ENCODE measurements at places on chromosomes 5 and 9.

- DNase-seq = no peak
Observed at GRCh38 chr9:38047301-38048251, 21.5 kb downstream of the SHB start.

GRCh38 chr5:42840269-42840668, 28.6 kb upstream of the SELENOP start:
- DNase-seq = no peak

DNA sequence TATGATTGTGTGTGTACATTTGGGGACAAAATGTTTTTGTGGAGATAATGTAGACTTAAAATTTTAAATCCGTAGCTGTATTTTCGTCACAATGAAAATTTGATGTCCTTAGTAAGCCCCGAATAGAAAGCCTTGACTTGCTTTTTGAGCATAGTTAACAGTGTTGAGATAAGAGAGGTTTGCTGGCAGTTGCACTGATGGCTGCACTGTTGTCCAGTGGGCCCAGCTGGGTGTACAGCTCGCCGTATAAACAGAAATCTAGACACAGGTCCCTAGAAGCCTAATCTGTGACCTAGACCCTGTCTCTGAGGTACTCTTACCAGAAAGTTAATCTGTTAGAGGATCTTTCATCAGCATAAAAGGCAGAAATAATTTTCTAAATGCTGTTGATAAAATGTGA, 271.3 kb upstream of the DMRT1 start:
- DNase-seq = no peak

DNA sequence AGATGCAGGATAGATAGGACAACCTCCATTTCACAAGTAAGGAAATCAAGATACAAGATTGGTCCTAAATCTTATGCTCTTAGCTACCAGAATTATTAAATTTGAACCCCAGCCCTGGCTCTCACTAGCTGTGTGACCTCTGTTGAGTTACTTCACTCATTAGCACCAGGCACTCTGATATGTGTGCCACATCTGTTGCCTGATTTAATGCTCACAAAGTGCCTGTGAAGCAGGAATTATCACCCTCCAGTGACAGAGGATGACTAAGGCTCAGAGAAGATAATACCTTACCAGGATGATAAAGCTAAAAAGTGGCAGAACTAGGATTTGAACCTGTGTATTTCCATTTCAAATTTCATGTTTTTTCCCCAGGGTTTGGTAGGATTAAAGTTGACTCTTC, 110.0 kb downstream of the PLPPR1 start:
- no peak for DNase-seq

DNA sequence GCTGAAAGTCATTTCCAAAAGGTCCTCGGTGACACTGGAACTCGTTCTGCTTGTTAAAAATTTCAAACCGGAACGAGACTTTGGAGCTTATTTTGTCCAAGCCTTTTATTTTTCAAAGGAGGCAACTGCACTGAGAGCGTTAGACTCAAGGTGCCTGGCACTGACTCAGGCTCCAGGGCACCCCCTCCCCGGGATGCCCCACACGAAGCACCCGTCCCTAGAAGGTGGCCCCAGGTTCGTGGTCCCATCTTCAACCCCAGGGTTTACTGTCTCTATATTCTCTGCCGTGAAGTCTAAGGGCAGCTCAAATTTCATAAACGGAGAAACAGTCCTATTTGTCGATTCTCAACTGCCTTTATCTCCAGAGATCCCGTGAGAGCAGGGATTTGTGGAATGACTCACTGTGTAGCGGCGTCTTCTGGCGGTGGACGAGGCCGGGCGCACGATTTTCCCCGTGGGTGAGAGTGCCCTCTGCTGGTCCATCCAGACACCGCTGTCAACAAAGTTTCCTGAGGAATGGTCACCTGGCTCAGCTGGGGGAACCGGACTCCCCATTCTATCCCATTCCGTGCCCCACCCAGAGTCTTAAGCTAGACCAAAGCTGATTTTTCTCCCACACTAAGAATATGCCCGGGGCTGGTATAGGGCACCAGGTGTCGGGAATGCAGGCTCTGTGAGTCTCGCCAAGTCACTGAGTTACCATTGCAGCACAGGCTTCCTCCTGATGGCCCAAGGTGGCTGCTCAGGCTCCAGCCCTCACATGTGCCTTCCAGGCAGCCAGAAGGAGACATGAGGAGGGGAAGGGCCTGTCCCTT, 27.1 kb upstream of the SLC6A19 start:
- DNase-seq = peak; percentile 25

- no peak for DNase-seq
Observed at GRCh38 chr9:20658677-20659473, 25.2 kb upstream of the FOCAD start.

DNA sequence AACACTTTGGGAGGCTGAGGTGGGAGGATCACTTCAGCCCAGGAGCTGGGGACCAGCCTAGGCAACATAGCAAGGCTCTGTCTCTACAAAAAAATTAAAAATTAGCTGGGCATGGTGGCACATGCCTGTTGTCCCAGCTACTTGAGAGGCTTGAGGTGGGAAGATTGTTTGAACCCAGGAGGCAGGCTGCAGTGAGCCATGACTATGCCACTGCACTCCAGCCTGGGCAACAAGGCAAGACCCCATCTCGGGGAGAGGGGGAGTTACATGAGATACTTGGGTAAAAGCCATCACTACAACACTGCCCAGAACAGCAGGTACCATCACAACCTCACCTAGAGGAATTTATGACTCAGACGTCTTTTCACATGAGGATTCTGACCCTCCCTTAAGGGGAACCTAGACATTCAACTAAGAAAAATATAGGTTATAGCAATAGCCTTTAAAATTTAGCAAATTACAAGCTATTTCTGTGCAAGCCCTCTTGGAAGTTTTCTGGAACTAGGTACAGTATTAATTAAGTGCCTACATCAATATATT, 143.5 kb downstream of the NFIB start:
- no peak for DNase-seq

DNA sequence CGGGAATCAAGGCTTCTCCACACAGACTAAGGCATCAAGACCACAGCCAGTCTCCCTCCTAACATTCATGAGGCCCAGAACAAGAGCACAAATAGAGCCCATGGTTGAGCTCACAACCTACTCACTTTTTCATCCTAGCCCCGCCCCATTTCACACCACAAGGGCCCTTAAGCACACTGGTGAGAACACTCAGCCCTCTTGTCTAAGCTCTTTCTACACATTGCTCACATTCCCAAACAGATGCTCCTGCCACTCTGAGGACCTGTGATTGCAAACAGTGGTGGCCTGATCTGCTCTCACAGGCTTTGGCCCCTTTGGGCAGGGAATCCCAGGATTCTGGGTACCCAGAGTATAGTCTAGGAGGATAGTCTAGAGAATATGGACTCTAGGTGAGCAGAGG, 54.0 kb downstream of the FEM1C start:
- no peak for DNase-seq

- DNase-seq = no peak
Observed at GRCh38 chr5:57658018-57658417, 175.4 kb upstream of the ACTBL2 start.

- no peak for DNase-seq
Observed at GRCh38 chr9:136803551-136804508, 3.9 kb upstream of the RABL6 start.

- DNase-seq = no peak
Observed at GRCh38 chr5:35416217-35416988, 186.1 kb upstream of the PRLR start.

- DNase-seq = no peak
Observed at GRCh38 chr9:135704483-135704882, 2.5 kb downstream of the KCNT1 start.

DNA sequence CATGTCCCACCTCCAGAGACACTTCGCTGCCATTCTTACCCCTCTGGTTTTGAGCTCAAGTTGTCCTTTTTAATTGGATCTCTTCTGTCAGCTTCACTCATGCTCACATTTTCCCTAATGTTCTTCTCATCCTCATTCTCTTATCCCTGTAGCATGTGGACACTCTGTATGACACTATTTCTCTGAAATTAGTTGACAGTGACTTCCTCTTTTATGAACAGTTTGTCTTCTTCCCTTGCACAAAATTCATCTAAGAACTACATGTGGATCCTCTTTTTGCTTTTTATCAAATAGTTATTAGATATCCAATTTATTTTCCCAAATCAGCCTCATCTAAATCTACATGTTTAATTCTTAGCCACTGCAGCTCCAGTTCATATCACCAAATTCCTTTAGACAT, 676.2 kb downstream of the MAT2B start:
- DNase-seq = no peak

DNA sequence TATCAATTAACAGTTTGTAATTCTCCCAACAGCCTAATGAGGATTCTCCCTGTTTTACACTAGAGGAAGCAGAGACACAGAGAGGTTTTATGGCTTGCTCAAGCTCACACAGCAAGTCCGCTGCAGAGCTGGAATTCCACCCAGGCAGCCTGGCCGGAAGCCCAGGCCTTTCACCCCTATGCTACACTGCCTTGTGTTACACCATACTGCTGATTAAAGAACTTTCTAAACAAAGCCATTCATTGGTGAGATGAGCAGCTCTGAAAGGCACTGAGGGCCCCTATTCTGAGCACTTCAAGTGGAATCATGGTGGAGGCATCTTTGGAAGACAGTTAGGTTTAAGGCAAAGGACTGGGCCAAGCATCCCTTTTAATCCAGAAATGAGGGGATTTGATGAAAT, 14.7 kb upstream of the LARP1 start:
- DNase-seq = no peak

DNA sequence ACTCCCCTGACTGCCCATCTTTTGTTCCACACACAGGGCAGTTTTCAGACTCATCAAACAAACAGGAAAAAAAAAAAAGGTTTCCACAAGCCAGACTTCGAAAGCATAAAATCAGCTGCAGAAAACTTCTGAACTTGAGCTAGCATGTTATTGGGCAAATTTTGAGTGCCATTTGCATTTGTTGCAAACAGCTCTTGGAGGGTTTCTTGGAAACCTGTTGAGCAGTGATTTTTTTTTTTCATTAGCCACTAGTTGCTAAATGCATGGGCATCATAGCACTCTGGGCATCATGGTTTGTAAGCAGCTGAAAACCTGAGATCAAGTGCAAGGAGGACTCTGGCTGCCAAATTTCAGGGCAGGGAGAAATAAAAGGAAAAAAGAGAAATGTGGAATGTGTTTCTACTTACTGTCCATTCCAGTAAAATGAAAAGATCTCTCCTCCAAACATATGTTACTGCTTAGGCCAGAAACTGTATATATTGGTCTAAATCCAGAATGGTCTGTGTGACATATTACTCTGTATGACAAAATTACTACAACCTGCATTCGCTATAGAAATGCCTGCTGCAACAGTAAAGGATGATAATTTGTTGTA, 85.2 kb upstream of the SMIM23 start:
- DNase-seq = no peak

DNA sequence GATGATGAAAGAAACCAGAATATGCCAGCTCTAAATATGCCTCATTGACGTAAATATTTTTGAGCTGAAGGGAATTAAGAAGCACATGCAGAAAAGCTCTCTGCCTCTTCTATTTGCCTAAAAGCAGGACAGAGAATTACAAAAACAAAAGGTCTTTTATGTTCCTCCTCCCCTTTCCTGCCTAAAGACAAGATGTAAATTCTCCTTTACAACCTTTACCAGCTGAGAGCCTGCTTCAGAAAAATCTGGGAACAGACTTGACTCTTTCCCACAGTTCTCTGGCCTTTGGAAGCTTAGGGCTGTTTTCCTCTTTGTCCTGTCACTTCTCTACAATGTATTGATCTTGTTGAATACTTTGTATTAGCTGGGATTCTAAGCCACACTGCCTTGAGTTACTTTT, 199.7 kb downstream of the TMC1 start:
- DNase-seq = no peak

- DNase-seq = no peak
Observed at GRCh38 chr9:89912605-89912953, 307.8 kb downstream of the GADD45G start.

DNA sequence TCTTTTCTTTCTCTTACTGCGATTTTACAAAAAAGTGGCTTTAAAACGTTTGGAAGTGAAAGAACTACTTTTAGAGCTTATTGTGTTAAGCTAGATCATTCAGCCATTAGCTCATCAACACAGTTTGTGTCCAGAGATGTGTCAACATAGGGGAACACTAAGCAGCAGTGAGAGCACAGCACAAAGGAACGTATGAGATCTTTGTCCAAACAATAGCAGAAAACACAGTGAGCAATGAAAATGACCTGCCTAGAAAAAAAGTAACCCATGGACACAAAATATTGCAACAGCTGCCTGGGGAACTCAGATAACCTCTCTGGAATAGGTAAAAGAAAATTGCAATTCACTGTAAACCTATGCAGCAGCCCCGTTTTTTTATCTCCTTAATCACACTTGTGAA, 372.5 kb downstream of the ARHGEF28 start:
- DNase-seq = no peak

- DNase-seq = no peak
Observed at GRCh38 chr9:76716085-76716672, 48.1 kb upstream of the PCA3 start.

DNA sequence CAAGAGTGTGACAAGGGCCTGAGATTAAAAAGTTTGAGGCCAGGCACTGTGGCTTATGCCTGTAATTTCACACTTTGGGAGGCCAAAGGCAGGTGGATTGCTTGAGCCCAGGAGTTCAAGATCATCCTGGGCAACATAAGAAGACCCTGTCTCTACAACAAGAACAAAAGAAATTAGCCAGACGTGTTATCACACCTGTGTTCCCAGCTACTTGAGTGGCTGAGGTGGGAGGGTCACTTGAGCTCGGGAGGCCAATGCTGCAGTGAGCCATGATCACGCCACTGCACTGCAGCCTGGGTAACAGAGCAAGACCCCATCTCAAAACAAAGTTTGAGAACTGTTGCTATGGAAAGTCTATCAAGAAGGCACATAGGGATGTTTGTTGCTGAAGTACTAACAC, 25.0 kb downstream of the EXOSC2 start:
- no peak for DNase-seq

GRCh38 chr5:124631874-124632550, 114.4 kb downstream of the ZNF608 start:
- no peak for DNase-seq

DNA sequence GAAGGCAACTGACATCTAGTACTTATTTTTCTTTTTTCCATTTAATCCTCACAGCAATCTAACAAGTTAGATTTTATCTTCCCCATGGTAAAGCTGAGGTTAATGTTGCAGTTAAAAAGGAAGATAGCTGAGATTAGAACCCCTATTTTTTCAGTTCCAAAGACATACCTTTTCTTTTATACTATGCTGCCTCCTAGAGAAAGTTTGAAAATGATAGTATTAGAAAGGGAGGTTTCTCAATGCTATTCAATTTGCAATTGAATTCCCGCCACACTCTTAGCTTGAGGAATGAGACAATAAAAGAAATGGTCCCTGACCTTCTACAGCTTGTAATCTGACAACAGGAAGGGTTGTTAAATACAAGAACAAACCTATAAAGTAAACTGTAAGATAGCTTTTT, 195.9 kb upstream of the TRIM32 start:
- no peak for DNase-seq

DNA sequence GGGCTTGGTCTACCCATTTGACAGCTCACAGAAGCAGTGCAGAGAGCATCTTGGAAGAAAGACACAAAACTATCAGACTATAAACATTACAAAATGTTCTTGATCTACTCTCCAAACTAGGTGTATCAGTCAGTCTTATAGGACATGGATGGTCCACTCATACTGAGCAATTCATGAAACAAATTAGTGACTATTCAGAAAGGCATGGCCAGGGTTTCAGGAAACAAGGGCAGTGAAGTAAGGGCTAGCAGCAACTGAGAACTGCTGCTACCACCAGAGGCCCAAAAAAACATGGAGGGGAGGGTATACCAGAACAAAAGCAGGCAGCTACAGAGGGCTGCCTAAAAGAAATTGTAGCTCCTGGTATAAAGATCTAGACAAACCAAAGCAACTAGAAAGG, 287.0 kb downstream of the PIK3R1 start:
- no peak for DNase-seq
